HCEC 1CT (cell line): ENCODE measurements at places on chromosomes 2 and 18.

- DNase-seq: no peak
Measured at GRCh38 chr2:54591551-54591950, 131.9 kb upstream of the EML6 start.

DNA sequence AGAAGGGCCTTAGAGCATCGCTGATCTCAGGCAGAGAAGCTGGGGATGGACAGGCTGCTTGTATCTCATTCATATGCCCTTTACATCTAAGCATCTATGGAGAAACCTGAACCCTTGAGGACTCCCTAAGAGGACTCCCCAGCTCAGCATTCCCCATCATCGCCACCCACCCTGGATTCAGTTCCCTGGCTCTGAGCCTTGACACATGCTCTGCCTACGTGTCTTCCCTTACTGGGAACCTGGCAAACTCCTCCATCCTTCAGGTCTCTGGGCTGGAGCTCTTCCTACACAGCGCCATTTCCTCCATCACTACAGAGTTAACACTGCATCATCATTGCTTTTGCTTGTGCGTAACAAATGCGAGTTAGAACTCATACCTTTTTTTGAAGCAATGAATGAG is 31.2 kb upstream of the OTOF start:
- DNase-seq: no peak

DNA sequence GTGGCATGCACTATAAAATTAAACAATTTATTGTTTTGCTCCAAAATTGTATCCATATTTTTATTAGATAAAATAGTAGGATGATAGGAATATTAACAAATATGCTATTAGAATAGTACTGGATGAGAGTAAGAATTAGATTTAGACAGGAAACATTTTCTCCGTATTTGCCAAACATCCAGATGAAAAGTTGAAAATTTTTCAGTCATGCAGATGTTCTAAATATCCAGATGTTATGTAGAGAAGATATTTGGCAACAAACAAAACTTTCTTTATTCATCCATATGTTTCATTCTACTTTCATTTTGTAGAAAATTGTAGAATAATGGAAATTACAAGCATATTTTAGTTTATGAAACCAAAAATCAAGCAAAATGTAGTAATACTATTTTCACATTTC is 45.2 kb upstream of the NEUROD1 start:
- DNase-seq: no peak

DNA sequence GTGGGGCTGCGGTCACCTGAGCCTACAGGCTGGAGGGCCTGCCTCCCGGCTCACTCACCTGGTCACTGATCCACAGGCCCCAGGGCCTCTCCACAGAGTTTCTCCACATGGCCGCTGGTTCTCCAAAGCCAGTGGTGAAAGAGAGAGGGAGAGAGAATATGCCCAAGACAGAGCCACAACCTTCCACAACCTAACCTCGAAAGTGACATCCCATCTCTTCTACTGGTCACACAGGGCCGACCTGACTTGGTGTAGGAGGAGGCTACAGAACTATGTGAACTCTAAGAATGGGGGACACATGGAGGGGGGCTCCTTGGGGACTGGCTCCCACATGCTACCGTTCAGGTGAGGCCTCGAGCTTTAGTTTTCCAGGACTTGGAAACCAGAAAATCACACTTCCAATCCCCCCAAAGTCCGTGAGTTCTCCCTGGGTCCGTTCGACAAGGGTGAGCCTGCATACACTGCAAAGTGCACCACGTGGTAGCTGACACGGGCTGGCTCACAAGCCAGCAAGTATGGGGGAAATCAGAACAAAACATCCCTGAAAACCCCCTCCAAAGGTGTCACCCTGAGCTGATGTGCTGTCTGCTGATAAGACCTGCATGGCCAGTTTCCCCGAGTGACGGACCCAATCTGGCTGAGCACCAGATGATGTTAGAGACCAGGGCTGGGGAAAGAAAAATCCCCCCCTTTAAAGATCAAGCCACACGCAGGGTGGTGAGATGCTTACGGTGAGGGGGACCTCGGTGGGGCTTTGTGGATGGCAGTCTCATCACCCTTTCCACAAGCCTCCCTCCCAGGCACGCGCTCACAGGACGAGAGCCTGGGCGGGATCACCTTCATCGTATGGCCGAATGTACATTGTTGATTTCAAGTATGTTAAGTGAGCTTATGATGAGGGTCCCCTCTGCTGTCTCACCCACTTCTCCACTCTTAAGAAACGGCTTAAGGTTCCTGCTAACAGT is 54.2 kb upstream of the SEMA4C start:
- no peak for DNase-seq

DNA sequence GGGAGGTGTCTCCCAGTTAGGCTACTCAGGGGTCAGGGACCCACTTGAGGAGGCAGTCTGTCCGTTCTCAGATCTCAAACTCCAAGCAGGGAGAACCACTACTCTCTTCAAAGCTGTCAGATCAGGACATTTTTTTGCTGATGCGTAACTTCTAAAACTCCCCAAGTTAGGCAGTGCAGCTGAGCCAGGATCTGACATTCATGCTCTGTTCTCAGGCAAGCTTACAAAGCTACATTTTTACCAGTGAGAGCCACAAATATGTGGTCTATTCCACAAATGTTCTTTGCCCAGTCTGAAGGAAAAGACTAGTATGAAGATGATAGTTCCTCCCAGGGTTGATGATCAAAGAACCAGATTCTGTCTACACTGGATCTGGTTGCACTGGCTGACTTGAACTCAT is 184.1 kb downstream of the MTCL1 start:
- DNase-seq: no peak

- DNase-seq: peak; percentile 20
Measured at GRCh38 chr2:208266553-208266893, 468 bp downstream of the PIKFYVE start.

GRCh38 chr2:69635432-69635831 is 8.1 kb downstream of the AAK1 start:
- DNase-seq: no peak

DNA sequence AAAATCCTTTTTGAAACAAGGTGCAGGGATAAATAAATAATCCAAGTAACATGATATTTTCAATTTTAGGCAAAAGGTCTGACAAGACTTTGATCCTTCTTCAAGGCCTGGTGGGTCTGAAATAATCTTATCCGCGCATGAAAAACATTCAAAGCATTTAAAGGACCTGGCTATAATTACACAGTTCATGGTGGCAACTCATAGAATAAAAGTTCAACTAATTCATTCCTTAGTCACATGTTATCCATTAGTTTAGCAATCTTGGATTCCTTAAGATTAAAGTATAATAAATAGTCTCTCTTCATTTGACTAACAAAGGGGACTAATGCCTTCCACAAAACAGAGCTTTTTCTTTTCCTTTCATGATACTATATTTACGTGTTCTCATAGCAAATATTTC is 21.0 kb upstream of the SLC38A11 start:
- DNase-seq: no peak

DNA sequence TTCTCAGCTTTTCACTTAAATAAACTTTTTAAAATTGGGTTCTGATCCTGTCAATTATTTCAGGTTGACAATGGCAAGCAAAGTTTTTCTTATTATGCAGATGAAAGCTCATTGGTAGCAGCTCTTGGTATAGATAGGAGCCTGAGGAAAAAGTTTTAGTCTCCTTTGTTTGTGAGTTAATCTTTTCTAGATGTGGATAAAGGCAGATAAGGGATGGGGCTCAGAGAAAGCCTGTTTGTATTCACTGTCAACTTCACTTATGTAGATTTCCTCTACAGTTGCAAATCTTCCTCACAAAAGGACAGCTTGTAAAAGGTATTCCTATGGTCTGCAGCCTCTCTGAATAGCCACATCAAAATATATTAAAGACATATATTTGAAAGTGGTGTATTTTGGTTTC is 224.5 kb upstream of the SPOPL start:
- no peak for DNase-seq

DNA sequence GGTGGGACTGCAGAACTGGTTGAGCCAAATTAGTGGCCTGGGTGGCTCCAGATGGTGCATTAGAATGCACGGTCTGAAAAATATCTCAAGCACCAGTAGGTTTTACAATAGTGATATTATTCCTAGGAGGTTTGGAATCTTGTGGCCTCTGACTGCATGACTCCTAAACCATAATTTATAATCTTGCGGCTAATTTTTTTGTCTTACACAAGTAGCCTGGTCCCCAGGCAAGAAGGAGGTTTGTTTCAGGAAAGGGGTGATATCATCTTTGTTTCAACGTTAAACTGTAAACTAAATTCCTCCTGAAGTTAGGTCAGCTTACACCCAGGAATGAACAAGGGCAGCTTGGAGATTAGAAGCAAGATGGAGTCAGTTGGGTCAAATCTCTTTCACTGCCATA is 98.9 kb upstream of the ARL4C start:
- peak; percentile 79 for DNase-seq

- no peak for DNase-seq
Measured at GRCh38 chr18:76475450-76476194, 19.4 kb downstream of the ZNF516 start.

- peak; percentile 89 for DNase-seq
Measured at GRCh38 chr2:166088634-166089033, 39.2 kb downstream of the SCN1A start.

DNA sequence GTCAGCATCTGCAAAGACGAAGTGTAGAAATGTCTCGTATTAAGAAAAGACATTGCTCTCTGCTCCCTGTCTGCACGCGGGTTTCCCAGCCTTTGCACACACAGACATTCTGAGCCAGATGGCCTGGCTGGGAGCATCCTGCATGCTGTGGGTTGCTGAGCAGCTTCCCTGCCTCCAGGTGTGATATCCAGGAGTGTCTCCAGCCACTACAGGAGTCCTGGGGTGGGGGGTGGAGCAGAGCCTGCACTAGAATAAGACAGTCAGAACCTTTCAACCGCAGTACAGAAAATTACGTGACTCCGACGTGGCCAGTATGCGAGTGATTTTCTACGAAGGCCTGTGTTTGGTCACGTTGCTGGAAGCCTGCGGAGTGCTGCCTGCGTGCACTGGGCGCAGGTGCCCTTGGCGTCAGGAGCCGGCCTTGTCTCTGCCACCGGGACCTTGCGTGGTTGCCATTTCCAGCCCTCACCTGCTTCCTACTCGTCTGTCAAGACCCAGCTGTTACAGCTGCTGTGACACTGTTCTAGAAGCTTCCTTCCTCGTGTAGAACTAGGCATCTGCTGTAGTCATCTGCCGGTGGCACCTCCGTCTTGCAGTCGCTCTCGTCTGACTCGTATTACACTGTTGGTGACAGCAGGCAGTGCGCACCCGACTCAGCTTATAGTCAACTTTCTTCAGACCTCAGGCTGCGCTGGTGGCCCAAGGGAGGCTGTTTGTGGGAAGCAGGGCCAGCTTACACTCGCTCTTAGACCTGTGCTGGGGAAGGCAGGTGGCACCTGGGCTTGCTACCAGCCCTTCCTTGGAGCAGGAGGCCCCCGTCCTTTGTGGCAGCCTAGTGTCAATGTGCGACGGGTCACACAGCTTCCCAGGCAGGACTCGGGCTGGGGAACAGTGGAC is 11.2 kb downstream of the CTDP1 start:
- no peak for DNase-seq

DNA sequence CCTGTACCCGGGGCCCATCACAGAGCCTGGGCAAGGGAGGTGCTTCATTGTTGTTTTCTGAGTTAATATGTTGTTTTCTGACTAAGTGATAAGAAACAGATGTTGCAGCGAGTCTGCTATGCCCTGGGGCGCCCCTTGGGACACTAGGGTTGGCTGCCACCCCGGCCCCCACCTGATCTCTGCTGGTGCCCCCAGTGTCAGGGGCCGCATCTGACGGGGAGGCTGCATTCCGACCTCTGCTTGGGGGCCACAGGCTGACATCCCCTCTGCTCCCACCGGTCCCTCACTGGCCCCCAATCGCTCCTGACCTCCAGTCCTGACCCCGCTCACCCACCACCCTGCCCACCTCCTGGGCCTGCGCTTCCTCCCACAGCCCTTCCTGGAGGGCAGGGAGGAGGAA is 65.9 kb downstream of the LONRF2 start:
- no peak for DNase-seq

GRCh38 chr2:218743068-218743467 is 32.4 kb downstream of the TTLL4 start:
- DNase-seq: no peak

- no peak for DNase-seq
Measured at GRCh38 chr18:2002604-2003003, 568.7 kb downstream of the METTL4 start.

DNA sequence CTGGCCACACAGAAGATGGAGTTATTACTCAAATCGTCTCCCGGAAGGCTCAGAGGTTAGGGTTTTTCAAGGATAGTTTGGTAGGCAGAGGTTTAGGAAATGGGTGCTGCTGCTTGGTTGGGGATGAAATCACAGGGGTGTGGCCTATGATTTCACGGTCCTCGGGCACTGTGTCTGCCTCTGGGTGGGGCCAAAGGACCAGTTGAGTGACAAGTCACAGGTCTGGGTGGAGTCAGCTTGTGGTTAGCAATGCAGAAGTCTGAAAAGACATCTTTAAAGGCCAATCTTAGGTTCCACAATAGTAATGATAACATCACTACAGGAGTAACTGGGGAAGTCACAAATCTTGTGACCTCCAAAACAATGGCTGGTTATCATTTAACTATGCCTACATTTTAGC is 387.8 kb downstream of the ZNF521 start:
- DNase-seq: no peak

GRCh38 chr2:236238751-236239150 is 25.5 kb downstream of the ASB18 start:
- DNase-seq: no peak

GRCh38 chr2:219520079-219520478 is 5.8 kb downstream of the ASIC4 start:
- no peak for DNase-seq

- DNase-seq: no peak
Measured at GRCh38 chr2:117137371-117137770, 677.1 kb upstream of the DDX18 start.

GRCh38 chr2:160458718-160459453 is 34.7 kb downstream of the RBMS1 start:
- DNase-seq: no peak

DNA sequence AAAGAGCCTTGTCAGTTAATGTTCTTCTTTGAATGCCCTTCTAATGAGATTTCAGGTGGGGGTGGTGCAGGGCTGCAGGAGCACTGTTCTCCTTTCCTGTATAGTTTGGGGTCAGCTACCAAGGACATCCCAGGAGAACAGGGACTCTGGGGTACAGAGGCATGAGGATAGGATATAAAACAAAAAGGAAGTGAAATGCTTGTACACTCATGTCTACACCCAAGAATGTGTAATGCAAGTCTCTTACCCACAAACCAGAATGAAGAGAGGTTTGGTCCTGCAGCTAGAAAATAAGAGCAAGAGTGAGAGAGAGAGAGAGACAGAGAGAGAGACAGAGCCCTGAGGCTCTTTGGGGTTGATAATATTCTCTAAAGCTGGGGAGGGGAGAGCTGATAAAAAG is 151.8 kb upstream of the KCTD1 start:
- DNase-seq: no peak

- no peak for DNase-seq
Measured at GRCh38 chr2:139825726-139826125, 1045.5 kb upstream of the NXPH2 start.
